ENCODE measurements at places on chromosomes 11 and 22. TPM values are rescaled to one million over a fixed set of nuclear protein-coding genes. Genes with fewer than 3 reads are reported as not detected.
A peak's percentile ranks its signal among the peaks of the same experiment; 100 is the strongest.

The PRAME gene
- 0.75 TPM for polyA plus RNA-seq

DNA sequence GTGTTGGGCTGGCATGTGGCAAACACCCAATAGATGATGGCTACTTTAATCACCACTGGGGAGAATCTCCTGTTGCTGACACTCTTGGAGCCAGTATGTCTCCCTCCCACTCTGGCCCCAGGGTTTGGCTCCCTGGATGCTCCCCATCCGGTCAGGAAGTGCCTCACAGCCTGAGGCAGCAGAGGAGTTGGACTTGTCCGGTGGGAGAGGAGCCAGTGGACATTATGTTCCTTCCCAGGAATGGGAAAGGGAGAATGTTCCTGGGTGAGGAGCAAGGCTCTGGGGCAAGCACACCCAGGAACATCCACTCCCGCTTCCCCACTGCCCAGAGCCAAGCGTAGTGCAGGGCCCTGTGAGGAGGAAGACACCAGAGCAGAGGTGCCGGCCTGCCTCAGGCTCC, 84.6 kb upstream of the NAV2 start:
- DNase-seq: no peak

GRCh38 chr11:61899146-61899841, 7.9 kb upstream of the FADS3 start:
- no peak for DNase-seq

The PACSIN3 gene
- 34.3 TPM for polyA plus RNA-seq

The ZDHHC24 gene
- polyA plus RNA-seq: 7.3 TPM

The DRAP1 gene
- 75.8 TPM for polyA plus RNA-seq

GRCh38 chr11:117837791-117838190, 13.2 kb upstream of the FXYD2 start:
- no peak for DNase-seq

GRCh38 chr22:22111267-22111751, 128.7 kb upstream of the TOP3B start:
- DNase-seq: no peak

The GALNT18 gene
- 25.5 TPM for polyA plus RNA-seq

The OR52N4 gene
- polyA plus RNA-seq: not detected

The ROBO4 gene
- 16.0 TPM for polyA plus RNA-seq

- DNase-seq: no peak
These were observed 126.1 kb downstream of the PGR start for GRCh38 chr11:101003468-101003867.

GRCh38 chr22:22884010-22884887, 3.4 kb upstream of the IGLL5 start:
- peak; percentile 50 for DNase-seq

GRCh38 chr11:19321351-19321750, 80.6 kb upstream of the E2F8 start:
- DNase-seq: no peak

DNA sequence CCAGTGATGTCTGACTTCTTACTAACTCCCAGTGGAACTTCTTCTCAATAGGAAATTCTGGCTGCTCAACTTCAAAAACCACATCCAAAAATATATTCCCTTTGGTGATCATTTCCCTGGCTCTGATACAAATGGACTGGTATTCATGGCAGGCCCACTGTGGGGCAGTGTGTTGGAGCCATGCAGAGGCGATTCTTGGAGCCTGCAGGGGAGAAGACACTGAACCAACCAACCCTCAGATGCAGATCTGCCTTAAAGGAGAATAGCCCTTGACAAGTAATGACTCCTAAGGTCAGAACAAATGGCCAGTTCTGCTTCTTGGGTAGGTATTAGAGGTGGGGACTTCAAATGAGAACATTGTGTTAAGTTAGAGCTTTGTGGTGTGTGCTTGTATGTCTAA, 12.2 kb downstream of the OR4D9 start:
- DNase-seq: no peak

GRCh38 chr22:35384527-35384926, 3.6 kb downstream of the HMOX1 start:
- DNase-seq: no peak

The MAPK11 gene
- polyA plus RNA-seq: 7.9 TPM

The MYO18B gene
- polyA plus RNA-seq: 0.25 TPM

The HYLS1 gene
- 13.4 TPM for polyA plus RNA-seq

- no peak for DNase-seq
These were observed 173.7 kb downstream of the ADAMTS15 start for GRCh38 chr11:130622141-130622542.

DNA sequence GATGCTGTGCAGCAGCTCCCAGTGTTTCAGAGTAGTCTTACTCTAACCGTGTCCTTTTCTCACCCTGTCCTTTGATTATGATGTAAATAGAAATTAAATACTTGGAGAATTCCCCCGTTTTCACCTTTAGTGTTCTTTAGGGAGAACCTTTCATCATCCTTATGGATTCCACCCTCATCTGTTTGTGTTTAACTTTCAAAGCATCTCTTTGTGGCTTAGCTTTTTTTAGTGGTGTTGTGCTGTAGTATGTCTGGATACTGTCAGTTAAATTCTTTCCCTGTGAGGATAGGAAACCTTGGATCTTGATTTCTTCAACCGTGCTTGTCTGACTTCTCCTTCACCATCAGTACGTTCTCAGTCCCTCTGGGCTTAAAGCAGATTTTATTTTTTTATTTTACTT, 48.5 kb downstream of the PPP6R3 start:
- no peak for DNase-seq

The ENTHD1 gene
- polyA plus RNA-seq: not detected

The C22orf42 gene
- not detected for polyA plus RNA-seq

The DDIAS gene
- 7.5 TPM for polyA plus RNA-seq

The C11orf86 gene
- not detected for polyA plus RNA-seq

The IGSF9B gene
- polyA plus RNA-seq: 3.8 TPM

DNA sequence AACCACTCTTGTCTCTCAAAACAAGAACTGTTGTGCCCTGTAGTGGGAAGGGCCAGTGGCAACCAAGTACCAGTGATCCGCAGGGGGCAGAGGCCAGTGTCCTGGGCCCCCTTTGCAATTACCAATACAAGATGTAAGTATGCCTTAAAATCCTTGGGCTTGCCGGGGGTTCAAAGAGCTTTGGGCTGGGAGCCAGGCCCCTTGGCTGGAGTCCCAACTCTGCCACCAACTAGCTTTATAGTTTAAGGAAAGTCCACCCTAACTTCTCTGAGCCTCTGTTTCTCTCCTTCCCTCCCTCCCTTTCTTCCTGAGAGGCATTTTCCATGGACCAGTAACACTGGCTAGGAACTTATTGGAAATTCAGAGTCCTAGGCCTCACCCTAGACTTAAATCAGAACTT, 15.5 kb downstream of the CLMP start:
- DNase-seq: no peak

DNA sequence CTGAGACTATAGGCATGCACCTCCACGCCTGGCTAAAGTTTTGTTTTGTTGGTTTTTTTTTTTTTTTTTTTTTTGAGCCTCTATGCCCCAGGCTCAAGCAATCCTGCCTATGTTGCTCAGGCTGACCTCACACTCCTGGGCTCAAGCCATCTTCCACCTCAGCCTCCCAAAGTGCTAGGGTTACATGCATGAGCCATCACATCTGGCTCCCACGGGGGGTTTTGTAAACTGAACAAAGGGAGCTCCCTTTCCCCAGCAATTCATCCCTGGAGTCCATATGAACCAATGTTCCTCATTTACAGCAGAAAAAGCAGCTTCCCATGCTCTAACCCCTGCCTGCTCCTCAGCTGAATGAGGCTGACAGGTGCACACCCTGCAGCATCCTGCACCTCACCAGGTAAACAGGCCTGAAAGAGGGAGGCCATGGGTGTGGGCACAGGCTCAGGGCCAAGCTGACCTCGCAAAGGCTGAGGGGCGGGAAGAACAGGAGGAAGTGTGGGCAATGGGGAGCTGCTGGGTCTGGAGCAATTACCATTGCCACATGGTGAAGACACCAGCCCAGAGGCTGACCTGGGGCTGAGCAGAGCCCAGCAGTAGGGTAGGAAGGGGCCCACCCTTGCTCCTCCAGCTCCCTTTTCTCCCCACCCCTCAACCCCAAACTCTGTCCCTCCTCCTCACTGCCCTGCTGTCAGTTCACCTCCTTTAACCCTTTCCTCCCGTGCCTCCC, 58.2 kb downstream of the RBX1 start:
- DNase-seq: no peak

DNA sequence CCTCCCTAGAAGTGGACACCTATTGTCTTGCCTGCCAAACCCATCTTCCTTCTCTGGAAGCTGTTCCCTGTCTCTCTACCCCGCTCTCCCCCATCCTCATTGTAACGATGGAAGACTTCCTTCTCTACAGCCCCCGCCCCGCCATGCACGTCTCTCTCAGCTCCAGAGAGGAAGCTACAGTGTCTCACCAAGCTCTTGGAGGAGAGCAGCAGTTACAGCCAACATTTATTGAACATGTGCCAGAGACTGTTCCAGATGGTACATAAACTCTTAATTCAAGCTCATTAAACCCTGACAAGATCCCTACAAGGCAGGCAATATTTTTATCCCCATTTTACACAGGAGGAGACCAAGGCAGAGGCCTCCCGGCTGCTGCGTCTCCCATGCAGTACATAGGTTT, 15.1 kb downstream of the MCHR1 start:
- no peak for DNase-seq

GRCh38 chr11:68093565-68093964, 27.6 kb downstream of the CHKA start:
- no peak for DNase-seq

The LPXN gene
- polyA plus RNA-seq: 8.5 TPM

GRCh38 chr22:33785283-33785968, 134.8 kb downstream of the LARGE1 start:
- no peak for DNase-seq

The RTN4RL2 gene
- 1.4 TPM for polyA plus RNA-seq

The RAPSN gene
- 0.13 TPM for polyA plus RNA-seq

GRCh38 chr22:29553351-29554224, at the start of gene THOC5:
Gene THOC5 (minus strand): TSS chr22:29553757. CDS start chr22:29549147, 4,610 bp downstream.
- DNase-seq: peak; percentile 90

- DNase-seq: no peak
These were observed 2.8 kb downstream of the PDXP start for GRCh38 chr22:37661160-37661924.

GRCh38 chr11:95242091-95242844, 11.3 kb upstream of the SESN3 start:
- DNase-seq: no peak

- DNase-seq: no peak
These were observed 79.7 kb upstream of the SHISAL1 start for GRCh38 chr22:44392446-44392921.

DNA sequence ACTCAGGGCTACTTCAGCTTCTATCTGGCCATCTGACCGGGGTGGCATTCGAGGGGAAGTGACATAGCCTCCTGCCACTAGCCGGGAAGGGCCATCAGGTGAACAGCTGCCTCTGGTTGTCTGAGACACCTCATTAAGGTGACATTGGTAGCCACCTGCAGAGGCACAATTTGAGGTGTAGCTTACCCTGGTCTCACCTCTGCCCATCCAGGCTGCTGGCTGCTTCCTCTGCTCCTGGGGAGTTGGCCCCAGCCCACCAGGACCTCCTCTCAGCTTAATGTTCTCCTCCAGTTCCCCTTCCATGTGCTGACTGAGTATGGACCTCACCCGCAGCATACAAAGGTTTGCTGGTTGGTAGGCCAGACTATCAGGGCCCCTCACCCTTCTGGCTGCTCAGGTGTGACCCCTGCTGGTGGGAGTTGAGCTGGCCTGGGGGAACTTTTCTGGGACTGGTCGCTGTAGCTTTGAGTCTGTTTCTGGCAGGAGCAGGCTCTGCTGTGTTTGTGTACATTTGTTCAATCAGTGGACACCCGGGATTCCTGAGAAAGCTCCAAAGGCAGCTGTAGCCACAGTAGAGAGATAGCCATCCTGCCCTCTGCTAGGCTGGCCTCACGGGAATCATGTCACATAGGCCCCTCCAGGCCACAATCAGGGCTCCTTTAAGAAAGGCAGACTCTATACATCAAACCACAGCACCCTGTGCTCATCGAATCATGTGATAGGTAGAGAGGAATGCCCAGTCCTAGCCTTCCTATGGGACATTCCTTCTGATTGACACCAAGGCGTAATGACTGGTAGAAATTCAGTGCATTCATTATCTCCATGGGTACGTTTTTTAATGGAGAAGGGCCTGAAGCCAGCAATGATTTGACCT, 295.1 kb upstream of the PLET1 start:
- peak; percentile 13 for DNase-seq

DNA sequence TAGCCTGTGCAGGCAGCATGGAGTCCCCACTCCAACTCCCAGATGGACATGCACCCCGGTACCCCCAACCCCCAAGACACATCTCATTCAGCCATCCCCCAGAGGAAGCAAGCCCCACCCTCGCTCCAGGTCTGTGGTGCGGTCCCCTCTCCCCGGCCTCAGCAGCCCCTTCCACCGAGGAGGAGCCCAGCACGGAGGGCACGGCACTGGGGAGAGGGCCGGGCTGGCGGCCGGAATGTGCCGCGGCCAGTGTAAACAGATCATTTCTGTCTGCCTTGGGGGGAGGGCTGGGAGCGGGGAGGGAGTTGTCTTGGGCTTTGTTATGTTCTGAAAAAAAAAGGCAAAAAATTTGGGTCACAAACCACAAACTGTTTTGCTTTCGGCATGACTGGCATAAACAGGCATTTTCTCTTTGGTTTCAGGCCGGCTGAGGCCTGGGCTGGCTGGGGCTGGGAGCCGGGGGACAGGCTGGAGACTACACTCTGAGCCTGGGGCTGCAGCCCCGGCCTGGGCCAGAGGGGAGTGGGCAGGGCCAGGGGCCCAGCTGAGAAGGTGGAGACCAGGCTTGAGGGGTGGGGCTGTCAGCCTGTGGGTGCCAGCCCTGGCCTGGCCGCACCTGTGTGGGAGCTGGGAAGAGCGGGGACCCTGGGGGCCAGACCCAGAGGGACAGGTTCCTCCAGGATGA, 16.8 kb downstream of the IGF2 start:
- no peak for DNase-seq

The SAA4 gene
- polyA plus RNA-seq: not detected

DNA sequence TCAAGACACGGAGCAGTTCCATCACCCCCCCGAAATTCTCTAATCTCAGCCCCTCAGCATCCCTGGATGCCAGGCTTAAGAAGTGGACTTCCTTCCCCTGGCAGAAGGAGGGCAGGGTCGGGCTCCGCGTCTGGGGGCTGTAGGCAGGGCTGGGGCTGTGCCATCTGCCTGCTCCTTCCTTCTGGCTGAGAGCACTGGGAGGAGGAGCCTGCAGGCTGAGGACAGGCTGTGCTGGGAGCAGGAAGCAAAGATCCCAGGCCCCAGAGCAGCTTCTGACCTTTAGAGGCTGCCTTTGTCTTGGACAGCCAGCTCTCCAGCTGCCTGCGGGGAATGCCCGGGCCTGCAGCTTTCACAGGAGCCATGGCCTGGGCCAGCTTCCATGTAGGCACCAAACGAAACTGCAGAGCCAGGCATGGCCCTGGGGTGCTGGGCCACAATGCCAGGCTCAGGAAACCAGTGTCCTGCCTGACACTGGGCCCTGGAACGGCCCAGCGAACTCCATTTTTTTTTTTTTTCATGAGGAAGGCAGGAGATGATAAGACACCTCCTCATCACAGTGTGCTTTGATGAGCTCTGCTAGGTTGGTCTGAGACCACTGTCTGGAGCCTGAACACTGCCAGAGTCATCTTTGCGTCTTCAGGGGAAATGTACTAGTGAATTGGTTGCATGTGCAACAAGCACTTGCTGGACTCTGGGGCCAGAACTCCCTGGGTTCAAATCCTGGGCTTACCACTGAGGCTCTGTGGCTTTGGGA, 67.9 kb downstream of the MCM5 start:
- no peak for DNase-seq
